Gastrocnemius medialis (tissue), 4 donors: ENCODE measurements at places on chromosomes 7 and 10. TPM values are rescaled to one million over a fixed set of nuclear protein-coding genes. Genes with fewer than 3 reads are reported as not detected.

The ENTPD1 gene
- 6.9 TPM for total RNA-seq

The OR6V1 gene
- total RNA-seq, result not detected

The PTPRN2 gene
- total RNA-seq, result 0.84 TPM

The BAMBI gene
- total RNA-seq, result 1.8 TPM

The ADAM8 gene
- total RNA-seq, result 0.90 TPM

The GJD4 gene
- total RNA-seq, result not detected

The NRAP gene
- 1,471 TPM for total RNA-seq

- no peak overlapping the region for H3K4me3 ChIP-seq
- no peak overlapping the region for H3K27ac ChIP-seq
- no peak for DNase-seq
- H3K27me3 ChIP-seq, result no peaks in the 10 kb centered on the region
Observed at GRCh38 chr10:118842843-118843624, 88.3 kb upstream of the CACUL1 start.

DNA sequence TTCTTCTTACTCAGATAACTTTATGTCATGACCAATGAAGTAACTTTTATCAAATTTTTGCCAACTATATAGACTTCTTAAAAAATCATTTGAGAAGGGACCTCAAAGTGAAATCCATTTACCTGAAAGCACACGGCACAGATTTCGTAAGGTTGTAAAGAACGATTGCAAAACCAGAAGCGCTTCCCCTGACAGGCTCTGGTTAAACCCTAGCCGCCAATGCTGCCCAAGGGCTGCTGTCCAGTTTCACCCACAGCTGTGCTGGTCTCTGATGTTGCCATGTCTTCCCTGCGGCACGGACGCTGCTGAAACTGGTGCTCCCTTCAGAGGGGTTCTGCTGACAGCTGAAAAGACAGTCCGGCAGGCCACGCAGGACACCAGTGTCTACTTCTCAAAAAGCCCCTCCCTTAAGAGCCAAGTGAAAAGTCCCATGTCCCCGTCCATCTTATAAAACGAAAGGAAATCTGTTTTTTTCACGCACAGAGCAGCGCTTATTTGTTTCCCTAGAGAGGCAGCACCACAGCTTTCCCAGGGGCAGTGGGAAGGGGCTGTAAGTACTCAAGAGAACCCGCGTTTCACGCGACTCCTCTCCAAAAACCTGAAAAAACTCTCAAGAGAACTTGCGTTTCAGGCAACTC is 32.5 kb downstream of the GNA12 start:
- H3K4me3 ChIP-seq, result peak overlapping the region; percentile 9
- no peaks in the 10 kb centered on the region for H3K27me3 ChIP-seq

DNA sequence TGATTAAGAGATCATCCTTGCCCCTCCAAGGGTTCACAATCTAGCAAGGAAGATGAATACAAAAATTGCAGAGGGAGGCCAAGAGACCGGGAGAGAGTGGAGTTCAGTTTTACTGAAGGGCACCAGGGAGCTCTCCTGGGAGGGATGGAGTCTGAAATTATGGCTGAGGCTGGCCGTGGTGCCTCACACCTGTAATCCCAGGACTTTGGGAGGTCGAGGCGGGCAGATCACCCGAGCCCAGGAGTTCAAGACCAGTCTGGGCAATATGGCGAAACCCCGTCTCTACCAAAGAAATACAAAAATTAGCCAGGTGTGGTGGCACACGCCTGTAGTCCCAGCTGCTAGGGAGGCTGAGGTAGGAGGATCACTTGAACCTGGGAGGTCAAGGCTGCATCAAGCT is 51.4 kb upstream of the MXI1 start:
- H3K4me1 ChIP-seq, result no peaks in the 10 kb centered on the region
- no peak overlapping the region for H3K4me3 ChIP-seq

- no peak overlapping the region for H3K4me3 ChIP-seq
- no peaks in the 10 kb centered on the region for H3K36me3 ChIP-seq
- no peaks in the 10 kb centered on the region for H3K27me3 ChIP-seq
- H3K27ac ChIP-seq, result no peak overlapping the region
- DNase-seq, result no peak
- no peaks in the 10 kb centered on the region for H3K4me1 ChIP-seq
Observed at GRCh38 chr7:36474283-36475010, 84.8 kb downstream of the ANLN start.

DNA sequence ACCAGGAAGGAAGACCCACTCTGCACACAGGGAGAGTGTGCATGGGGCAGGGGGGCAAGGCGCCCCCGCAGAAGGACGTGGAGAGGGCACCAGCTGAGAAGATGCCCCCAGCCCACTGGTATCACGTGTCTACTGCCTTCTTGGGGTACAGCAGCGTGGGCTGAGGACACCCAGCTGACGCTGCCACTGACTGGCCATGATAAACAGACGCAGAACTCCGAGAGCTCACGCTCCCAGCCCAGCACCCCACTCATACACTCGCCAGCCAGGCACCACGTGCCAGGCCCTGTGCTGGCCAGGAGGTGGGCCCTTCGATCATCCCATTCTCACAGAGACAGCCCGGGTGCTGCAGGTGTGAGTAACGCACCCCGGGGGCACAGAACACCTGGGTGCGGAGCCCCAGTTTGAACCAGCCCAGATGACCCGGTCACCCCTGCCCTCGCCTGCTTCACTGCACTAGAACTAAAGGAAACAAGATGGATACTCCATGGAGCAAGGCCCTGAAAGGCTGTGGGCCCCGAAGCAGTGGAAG is 199.8 kb downstream of the MAD1L1 start:
- DNase-seq, result peak; percentile 7
- no peaks in the 10 kb centered on the region for H3K27me3 ChIP-seq
- H3K36me3 ChIP-seq, result no peaks in the 10 kb centered on the region
- H3K4me3 ChIP-seq, result no peak overlapping the region
- H3K27ac ChIP-seq, result no peak overlapping the region

GRCh38 chr7:269721-270120 is 20.2 kb upstream of the FOXL3 start:
- H3K27me3 ChIP-seq, result no peaks in the 10 kb centered on the region
- no peak for DNase-seq
- H3K4me1 ChIP-seq, result no peaks in the 10 kb centered on the region
- H3K27ac ChIP-seq, result no peak overlapping the region

GRCh38 chr7:100675581-100676350 is 2.2 kb downstream of the GNB2 start:
- peak overlapping the region; percentile 100 for H3K27ac ChIP-seq
- DNase-seq, result peak; percentile 75
- H3K4me3 ChIP-seq, result peak overlapping the region; percentile 100
- no peaks in the 10 kb centered on the region for H3K36me3 ChIP-seq
- H3K27me3 ChIP-seq, result no peaks in the 10 kb centered on the region
- peaks cover 8% of the 10 kb centered on the region for H3K4me1 ChIP-seq

DNA sequence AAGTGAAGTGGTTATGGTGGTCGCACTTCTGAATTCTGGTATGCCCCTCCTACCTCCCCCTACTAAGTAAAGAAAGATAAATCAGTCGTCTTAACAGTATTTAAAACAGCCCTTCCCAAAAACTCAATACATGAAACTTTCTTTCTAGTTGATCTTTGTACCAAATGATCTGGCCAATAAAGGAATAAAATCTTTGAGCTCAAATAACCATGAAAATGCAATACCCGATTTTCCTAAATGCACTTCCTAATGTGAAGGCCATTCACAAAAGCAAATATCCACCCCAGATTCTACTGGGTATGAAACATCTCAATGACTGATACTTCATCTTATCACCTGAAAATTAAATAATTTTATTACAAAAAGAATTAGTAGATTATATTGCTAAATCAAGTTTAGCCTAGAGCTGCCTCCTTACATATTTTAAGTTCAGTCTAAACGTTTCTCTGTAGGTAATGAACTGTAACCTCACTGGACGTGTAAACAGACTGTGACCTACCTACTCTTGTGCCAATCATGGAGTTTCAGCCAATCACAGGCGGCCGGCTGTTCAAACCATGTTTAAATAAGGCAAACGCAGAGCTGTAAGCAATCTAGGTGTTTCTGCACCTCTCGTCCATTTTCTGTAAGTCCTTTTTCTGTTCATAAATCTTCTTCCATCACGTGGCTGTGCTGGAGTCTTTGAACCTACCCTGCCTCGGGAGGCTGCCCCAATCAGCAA is 146.9 kb upstream of the AKR1E2 start:
- H3K4me3 ChIP-seq, result no peak overlapping the region
- H3K27me3 ChIP-seq, result no peaks in the 10 kb centered on the region
- DNase-seq, result no peak
- peaks cover 25% of the 10 kb centered on the region for H3K4me1 ChIP-seq

- H3K27me3 ChIP-seq, result no peaks in the 10 kb centered on the region
- DNase-seq, result no peak
- no peak overlapping the region for H3K27ac ChIP-seq
- H3K36me3 ChIP-seq, result no peaks in the 10 kb centered on the region
- H3K4me3 ChIP-seq, result no peak overlapping the region
Observed at GRCh38 chr7:108122181-108122580, 8.0 kb downstream of the LAMB4 start.

DNA sequence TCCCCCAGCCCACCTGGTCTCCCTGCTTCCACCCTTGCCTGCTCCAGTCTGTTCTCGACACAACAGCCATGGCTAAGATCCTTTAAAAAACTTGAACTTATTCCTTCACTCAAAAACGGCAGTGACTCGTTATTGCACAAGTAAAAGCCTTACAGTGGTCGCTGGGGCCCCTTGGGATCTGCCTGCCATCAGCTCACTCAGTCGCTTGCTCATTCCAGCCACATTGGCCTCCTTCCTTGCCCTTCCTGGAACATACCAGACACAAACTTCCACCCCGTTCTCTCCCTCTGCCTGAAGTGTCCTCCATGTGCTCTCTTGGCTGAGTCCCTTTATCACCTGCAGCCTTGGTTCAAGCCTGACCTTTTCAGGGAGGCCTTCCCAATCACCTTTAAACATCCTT is 4.7 kb downstream of the CCNY start:
- H3K4me3 ChIP-seq, result no peak overlapping the region
- no peaks in the 10 kb centered on the region for H3K27me3 ChIP-seq
- H3K4me1 ChIP-seq, result peaks cover 59% of the 10 kb centered on the region
- no peak for DNase-seq
- H3K27ac ChIP-seq, result peak overlapping the region; percentile 31
- no peaks in the 10 kb centered on the region for H3K36me3 ChIP-seq

- peak overlapping the region; percentile 93 for H3K27ac ChIP-seq
- peaks cover 48% of the 10 kb centered on the region for H3K36me3 ChIP-seq
- H3K27me3 ChIP-seq, result no peaks in the 10 kb centered on the region
- peak overlapping the region; percentile 95 for H3K4me3 ChIP-seq
- DNase-seq, result no peak
Observed at GRCh38 chr7:44574287-44574872, 672 bp upstream of the DDX56 start.

DNA sequence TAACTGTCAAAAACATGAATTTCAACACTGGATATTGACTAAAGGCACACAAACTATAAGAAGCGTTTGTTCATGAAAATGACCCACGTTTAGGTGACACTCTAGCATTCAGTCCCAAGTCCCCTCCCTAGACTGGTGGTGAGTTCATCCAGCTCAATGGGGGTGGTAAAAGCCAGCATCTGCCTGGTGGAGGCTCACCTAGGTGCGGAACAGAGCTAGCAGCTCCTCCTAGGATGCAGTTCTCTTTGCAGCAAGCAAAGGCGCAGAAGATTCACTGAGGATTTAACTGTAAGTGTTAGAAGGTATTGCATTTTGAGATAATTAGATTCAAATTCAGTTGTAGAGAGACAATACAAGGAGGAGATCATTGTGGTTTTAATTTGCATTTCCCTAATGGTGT is 87.6 kb downstream of the VSTM2A start:
- H3K4me1 ChIP-seq, result no peaks in the 10 kb centered on the region
- no peak overlapping the region for H3K27ac ChIP-seq
- H3K4me3 ChIP-seq, result no peak overlapping the region

DNA sequence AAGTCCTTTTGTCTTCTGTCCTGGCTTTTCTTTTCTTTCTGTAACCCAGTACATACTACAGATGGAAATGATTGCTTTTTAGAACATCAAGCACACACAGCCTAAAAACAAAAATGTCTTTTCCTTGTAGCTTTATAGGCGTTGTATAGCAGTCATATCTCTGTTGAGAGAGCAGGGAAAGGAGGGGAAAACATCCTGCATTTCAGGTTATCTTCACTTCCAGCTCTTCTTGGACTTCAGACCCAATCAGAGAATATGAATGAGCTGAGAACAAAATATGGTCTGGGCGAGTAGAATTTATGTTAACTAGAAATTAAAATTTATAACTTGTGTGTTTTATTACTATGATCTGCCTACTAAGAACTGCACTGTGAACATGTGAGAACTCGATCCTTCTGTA is 14.7 kb downstream of the TMEM60 start:
- no peaks in the 10 kb centered on the region for H3K36me3 ChIP-seq
- no peak for DNase-seq
- peaks cover 7% of the 10 kb centered on the region for H3K4me1 ChIP-seq

DNA sequence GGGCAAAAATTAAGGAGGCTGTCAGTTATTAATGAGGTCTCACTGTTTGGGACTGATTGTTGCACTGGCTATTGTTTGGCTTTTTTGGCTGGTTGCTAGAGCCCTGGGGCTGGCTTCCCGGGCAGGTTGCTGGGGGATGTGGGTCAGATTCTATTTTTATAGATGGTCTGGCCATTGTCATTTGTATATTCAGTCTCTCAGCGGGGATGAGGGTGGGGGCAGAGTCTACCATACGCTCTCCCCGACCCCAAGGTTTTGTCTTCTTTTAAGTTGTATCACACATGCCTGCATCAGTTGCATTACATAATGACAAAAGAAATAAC is 84.3 kb upstream of the GRB10 start:
- no peak overlapping the region for H3K27ac ChIP-seq
- H3K4me3 ChIP-seq, result no peak overlapping the region
- DNase-seq, result no peak
- no peaks in the 10 kb centered on the region for H3K4me1 ChIP-seq
- no peaks in the 10 kb centered on the region for H3K27me3 ChIP-seq

DNA sequence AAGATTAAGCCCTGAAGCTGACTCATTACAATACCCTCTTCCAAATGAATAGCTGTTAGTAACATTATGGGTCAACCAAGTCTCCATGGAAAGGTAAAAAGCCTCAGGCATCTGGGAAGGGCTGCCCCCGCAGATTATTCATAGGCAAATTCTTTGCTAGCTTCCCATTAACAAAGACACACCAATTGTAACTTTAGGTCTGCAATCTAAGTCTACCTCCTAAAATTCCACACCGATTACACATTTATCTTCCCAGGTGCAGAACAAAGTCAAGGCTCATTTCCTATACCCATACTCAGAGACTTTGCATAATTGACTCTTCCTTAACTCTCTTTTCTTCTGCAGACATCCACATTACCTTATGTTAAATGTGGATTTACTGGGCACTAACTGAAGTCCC is 826.3 kb upstream of the MBL2 start:
- no peaks in the 10 kb centered on the region for H3K27me3 ChIP-seq
- no peak for DNase-seq
- H3K4me3 ChIP-seq, result no peak overlapping the region

- no peaks in the 10 kb centered on the region for H3K36me3 ChIP-seq
- H3K27me3 ChIP-seq, result no peaks in the 10 kb centered on the region
- H3K27ac ChIP-seq, result no peak overlapping the region
- no peaks in the 10 kb centered on the region for H3K4me1 ChIP-seq
- peak; percentile 35 for DNase-seq
Observed at GRCh38 chr10:30587522-30588031, 42.0 kb downstream of the LYZL2 start.

- H3K27ac ChIP-seq, result no peak overlapping the region
- H3K27me3 ChIP-seq, result no peaks in the 10 kb centered on the region
- no peaks in the 10 kb centered on the region for H3K4me1 ChIP-seq
- H3K4me3 ChIP-seq, result no peak overlapping the region
- no peaks in the 10 kb centered on the region for H3K36me3 ChIP-seq
Observed at GRCh38 chr10:80259405-80259871, 30.0 kb downstream of the MAT1A start.

- H3K36me3 ChIP-seq, result no peaks in the 10 kb centered on the region
- H3K4me1 ChIP-seq, result peaks cover 18% of the 10 kb centered on the region
- no peak overlapping the region for H3K27ac ChIP-seq
- H3K4me3 ChIP-seq, result no peak overlapping the region
- peak; percentile 49 for DNase-seq
Observed at GRCh38 chr10:132563485-132564248, 26.1 kb downstream of the INPP5A start.
